H1 (cell line): ENCODE measurements at places on chromosomes 3 and 15.
A peak's percentile ranks its signal among the peaks of the same experiment; 100 is the strongest.

- no peak for DNase-seq
Observed at GRCh38 chr3:127277561-127277960, 10.3 kb downstream of the PRR20G start.

- DNase-seq: no peak
Observed at GRCh38 chr3:57792198-57792597, 36.1 kb downstream of the SLMAP start.

DNA sequence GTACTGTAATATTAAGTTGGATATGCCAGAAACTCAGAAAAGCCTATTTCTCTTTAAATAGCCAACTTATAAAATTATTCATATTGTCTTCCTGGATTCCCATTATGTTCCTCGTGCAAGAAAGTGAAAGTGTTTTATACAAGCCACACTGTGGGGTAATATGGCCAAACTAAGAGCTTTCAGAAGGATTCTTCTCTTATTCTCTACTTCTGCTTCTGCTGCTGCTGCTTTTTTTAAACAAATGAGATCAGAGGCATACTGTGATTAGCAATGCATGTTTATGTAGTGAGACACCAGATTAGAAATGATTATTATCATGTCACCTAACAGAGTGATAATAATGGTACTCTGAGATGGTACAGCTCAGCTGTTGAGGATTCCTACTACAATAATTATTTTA is 1026.5 kb upstream of the CFAP20DC start:
- no peak for DNase-seq

GRCh38 chr15:88907111-88907510 is 6.1 kb downstream of the MFGE8 start:
- no peak for DNase-seq

GRCh38 chr15:85947936-85948335 is 131.7 kb upstream of the AGBL1 start:
- no peak for DNase-seq

- DNase-seq: no peak
Observed at GRCh38 chr3:2870724-2871333, 239.3 kb downstream of the IL5RA start.

- no peak for DNase-seq
Observed at GRCh38 chr3:76664816-76665215, 375.1 kb upstream of the ROBO2 start.

GRCh38 chr15:101306341-101307047 is 11.4 kb upstream of the SNRPA1 start:
- DNase-seq: no peak

DNA sequence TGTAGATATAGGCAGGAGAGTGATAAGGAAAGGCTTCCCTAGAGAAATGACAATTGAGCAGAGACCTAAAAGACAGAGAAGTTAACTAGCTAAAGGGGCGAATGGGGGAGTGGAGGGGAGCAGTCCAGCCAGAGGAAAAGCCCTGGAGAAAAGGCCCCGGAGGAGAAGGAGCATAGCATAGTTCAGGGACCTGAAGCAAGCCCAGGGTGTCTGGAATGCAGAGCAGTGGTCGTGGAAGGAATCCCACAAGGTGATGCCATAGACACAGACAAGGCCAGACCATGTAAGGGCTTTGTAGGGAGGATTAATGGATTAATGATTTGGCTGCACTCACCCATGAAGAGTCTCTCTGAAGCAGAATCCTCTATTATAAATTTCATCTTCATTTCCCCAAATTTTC is 45.8 kb upstream of the LRRN1 start:
- DNase-seq: no peak

DNA sequence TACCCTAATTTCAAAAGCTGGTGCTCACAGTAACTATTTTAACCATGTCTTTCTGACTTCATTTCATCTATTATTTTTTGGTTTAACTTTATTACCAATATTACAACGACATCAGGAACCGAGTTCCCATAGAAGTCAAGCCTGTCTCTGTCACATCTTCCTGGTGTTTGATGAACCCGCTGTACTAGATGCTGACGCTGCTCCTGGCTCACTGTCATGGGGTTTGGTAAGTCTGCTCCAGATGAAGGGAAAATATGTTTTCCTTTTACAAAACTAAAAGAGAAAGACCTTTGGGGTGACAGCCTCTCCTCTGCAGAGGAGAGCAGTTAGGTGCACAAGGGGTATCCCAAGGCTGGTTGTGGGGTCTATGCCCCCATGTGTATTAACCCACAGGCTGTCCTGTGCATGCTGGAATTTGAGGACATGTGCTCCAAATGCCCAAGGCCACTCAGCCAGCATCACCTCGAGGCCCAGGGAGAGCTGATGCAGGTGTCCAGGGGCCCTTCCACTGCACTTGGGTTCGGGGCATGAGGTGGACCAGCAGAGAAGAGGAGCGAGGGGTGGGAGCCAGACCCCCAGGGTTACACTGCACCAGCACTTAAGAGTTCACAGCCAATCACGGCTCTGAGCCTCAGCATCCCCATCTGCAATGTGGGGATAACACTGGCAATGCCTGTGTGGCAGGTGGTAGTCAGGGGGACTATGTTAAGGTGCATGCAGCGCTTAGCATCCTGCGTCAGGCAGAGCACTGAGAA is 62.2 kb downstream of the ATP10A start:
- DNase-seq: peak; percentile 16

GRCh38 chr15:78838489-78838888 is 27.2 kb upstream of the ADAMTS7 start:
- no peak for DNase-seq

DNA sequence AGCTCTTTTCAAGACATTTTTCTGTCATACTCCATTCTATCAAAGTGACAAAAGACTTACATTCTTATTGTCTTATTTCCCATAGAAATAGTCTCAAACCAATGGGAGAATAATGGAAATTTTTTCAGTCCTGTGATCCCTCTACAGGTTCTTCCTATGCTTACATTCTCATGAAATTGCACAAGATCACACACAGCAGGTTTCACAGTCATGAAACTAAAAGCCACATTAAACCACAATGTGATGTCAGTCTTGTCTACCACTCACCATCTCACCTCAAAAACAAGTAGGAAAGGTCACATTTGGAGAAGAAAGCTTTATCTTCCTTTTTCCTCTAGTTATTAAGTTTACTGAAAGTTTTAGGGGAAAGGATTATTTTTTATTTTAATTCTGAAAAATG is 161.0 kb upstream of the RORA start:
- DNase-seq: no peak

- no peak for DNase-seq
Observed at GRCh38 chr3:49020330-49021212, 1.4 kb upstream of the NDUFAF3 start.

GRCh38 chr3:155656466-155656865 is 88.4 kb downstream of the PLCH1 start:
- DNase-seq: no peak

GRCh38 chr15:38247336-38247735 is 5.3 kb upstream of the SPRED1 start:
- no peak for DNase-seq

GRCh38 chr3:152402695-152403451 is 134.1 kb downstream of the MBNL1 start:
- no peak for DNase-seq

- DNase-seq: no peak
Observed at GRCh38 chr15:57333487-57333886, 42.8 kb upstream of the CGNL1 start.

GRCh38 chr3:51354172-51354571 is 30.9 kb upstream of the MANF start:
- no peak for DNase-seq

GRCh38 chr15:100783760-100784492 is 95.7 kb upstream of the ALDH1A3 start:
- no peak for DNase-seq

DNA sequence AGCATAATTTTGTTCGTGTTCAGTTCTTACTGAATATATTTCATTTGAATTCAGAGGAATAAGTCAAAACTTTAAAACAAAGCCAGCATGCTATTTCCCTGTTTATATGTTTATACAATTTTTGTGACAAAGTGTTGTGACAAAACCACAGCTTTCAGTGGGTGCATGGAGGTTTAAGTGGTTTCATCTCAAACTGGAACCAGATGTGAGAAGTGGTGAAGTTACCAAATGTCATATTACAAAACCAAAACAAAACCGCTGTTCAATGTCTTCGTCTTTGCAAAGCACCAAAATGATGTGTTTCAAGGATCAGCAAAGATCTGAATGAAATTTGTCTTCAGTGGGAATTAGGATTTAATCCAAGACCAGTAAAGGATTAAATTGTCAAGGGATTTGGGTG is 59.3 kb upstream of the OSTN start:
- DNase-seq: no peak

DNA sequence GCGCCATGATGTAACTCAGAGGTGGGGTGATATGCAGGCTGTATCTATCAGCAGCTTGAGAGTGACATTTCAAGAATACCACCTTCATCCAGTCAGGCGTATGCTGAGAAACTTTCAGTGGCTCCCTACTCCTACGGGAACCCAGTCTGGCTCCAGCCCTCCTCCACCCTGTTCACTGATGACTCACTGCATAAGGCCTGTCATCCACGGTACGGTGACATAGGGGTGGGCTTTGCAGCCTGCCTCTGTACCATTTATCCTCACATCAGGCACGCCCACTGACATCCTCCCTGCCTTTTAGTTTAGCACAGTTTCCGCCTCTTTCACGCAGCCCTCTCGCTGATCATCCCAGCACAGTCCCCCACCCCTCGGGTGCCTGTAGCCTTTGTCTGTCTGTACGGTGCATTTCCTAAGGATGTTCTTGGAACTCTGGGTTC is 11.7 kb downstream of the PXYLP1 start:
- no peak for DNase-seq

DNA sequence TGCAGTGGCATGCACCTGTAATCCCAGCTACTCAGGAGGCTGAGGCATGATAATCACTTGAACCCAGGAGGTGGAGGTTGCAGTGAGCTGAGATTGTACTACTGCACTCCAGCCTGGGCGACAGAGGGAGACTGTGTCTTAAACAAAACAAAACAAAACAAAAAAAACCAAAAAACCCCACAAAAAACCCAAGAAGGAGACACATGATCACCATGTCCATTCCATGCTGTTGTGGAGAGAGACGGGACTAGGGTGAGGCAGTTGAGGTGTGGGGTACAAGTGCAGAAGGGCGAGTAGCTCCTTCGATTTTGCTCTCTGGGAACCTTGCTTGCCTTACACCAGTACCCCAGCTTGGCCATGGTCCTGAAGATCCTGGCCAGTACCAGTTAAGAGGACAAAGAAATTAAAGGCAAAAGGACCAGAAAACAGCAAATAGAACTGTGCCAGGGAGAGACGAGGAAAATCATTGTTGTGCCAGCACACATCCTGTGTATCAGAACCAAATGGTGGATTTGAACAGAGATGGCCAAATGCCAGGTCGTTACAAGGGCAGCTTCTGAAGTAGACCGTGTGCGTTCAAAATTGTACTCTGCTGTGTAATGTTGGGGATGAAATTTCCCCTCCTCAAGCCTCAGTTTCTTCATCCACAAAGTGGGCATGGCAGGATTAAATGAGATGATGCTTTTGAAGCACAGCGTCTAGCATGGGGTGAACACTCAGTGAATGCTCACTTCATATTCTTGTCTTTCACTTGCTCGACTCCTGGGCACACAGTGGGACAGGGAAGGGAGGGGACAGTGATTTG is 42.9 kb upstream of the CTSH start:
- DNase-seq: no peak

DNA sequence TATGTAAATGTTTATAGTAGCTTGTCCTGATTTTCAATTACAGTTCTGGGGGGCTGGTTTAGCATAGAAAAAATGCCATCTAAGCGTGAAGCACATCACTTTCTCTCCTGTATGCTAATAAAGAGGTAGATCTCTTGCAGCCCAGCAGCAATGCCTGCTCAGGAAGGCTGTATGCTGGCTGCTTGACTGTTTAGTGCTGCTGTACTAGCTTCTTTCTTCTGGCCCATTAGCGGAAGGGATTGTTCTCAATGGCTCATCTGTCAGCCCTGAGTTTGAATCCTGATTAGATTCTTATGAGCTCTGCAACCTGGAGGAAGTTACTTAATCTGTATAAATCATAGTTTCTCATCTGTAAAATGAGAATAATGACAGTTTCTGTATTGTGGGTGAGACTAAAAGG is 478.9 kb downstream of the ERC2 start:
- DNase-seq: no peak

DNA sequence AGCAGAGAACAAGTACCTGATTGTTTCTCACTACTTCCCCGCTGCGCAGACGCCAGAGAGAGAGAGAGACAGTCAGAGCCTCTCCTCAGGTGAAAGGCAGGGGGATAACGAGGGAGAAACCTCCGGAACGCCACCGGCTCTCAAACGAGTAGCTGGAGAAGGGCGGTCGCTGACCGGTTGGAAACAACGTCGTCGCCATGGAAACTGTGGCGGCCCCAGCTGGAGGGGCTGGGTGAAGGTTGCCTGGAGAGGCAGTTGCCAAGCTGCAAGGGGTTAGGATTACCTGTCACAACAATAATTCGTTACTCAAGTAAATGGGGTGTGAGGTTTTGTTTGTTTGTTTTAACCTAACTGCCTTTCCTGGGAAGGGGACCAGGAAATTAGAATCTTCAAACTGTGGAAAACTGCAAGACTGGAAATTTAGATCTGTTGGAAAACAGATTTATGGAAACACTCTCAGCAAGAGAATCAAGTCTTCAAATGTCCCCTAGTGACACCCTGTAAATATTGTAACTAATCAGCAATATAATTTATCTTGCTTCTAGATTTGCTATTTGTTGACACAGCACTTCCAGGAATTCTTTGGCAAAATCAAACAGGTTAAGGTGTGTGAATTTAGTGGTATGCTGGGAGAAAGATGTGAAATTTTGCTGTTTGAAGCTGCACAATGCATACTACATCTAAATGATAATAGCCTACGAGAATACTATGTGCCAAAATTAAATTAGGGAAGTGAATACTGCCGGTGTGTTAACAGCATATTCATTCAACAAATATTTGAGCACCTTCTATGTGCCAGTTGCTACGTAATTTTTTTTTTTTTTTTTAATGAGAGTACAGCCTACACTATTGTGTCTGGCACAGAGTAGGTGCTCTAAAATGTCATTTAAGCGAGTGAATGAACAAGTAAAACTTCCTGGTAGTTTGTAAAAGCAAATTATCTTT is at the start of gene DNAH12:
TSS of gene DNAH12 (minus strand) at position 164 of the 945 bp plus-strand sequence. CDS start 1,474 bp downstream, outside the sequence.
- peak; percentile 91 for DNase-seq

DNA sequence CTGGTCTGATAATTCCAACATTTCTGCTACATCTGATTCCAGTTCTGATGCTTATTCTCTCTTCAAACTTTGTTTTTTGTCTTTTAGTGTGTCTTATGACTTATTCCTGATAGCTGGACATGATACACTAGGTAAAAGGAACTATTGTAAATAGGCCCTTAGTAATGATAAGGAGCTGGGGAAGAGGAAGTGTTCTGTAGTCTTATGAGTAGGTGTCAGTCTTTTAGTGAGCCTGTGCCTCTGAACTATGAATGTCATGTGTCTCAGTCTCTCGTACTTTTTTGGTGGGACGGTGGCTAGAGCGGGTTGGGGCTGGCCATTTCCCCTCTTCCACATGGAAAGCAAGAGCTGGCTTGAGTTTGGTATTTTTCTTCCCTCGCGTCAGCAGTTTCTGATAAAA is 41.2 kb downstream of the PCCB start:
- DNase-seq: no peak

GRCh38 chr3:193734737-193735366 is 141.8 kb downstream of the OPA1 start:
- DNase-seq: no peak

DNA sequence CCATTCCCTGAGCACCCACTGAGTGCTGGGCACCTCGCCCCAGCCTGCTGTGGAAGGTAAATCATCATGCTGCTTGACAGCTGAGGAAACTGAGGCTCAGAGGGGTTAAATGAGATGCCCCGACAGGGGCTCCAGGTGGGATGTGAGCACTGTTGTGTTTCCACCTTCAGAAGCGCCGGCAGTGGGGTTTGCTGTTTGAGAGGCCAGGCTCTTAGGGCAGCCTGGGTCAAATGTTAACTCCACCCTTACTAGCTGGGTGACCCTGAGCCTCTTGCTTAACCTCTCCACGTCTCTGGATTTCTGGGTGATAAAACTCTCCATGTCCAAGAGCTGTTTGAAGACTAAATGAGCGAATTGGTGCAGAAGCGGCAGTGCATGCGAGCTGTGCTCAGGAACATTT is 43.1 kb downstream of the FAM3D start:
- DNase-seq: no peak
